Upper lobe of right lung (tissue), 1 donor: ENCODE measurements at places on chromosomes 3 and 15. TPM values are rescaled to one million over a fixed set of nuclear protein-coding genes. Genes with fewer than 3 reads are reported as not detected.

The STIMATE gene
- total RNA-seq = 34.7 TPM

The MESP2 gene
- total RNA-seq = not detected

The LMAN1L gene
- total RNA-seq = not detected

The GOLGA8R gene
- total RNA-seq = 5.3 TPM

The SLC6A20 gene
- total RNA-seq = 22.7 TPM

The MYZAP gene
- 30.9 TPM for total RNA-seq

The SCN11A gene
- total RNA-seq = 0.14 TPM

- H3K4me1 ChIP-seq = peaks cover 5% of the 10 kb centered on the region
- no peak overlapping the region for H3K4me3 ChIP-seq
- no peaks in the 10 kb centered on the region for H3K27me3 ChIP-seq
- H3K36me3 ChIP-seq = no peaks in the 10 kb centered on the region
Measured at GRCh38 chr3:169348276-169348675, 315.2 kb downstream of the MECOM start.

DNA sequence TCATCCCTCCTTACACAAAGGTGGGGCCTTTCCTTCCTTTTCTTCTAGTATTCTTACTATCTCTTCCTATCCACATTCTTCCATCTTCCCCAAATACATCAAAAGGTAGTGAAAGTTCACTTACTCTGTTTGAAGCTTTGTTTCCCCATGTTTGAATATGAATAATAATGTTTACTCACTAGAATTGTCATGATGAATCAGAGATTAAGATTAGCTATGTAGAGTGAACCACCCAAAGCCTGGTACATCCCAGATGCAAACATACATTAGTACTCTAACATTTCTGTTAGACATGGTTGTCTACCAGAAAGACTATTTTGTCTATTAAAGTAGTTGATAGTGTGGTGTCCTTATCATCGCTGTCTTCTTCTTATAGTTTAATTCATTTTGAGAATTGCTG lies 327.1 kb upstream of the TBC1D5 start:
- H3K4me1 ChIP-seq = no peaks in the 10 kb centered on the region
- H3K36me3 ChIP-seq = no peaks in the 10 kb centered on the region
- H3K27me3 ChIP-seq = no peaks in the 10 kb centered on the region
- H3K27ac ChIP-seq = no peak overlapping the region
